Stimulated activated CD4-positive, alpha-beta T cell treated with anti-CD3 and anti-CD28 coated beads, Interleukin-15, amount 100 ng/mL, for 48 hours (primary cell): ENCODE measurements at places on chromosomes 3 and 15.

DNA sequence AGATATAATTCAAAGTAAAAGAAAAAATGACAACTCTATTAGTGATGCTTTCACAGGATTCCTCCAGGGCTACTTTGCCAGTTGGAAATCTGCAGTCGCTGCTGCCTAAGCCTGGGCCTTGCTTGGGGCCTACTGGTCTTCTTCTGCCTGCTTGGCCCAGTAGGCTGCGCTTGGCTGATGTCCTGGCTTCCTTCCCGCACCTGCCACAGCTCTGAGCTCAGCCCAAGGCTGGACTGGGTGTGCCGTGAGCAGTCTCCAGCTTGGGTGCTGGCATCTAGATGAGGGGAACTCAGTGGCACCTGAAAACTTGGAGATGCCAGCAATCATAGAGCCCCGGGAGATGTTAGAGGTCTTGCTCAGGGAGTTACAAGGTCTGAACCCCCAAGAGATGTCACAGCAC is 108.3 kb downstream of the BCHE start:
- no peak for DNase-seq

DNA sequence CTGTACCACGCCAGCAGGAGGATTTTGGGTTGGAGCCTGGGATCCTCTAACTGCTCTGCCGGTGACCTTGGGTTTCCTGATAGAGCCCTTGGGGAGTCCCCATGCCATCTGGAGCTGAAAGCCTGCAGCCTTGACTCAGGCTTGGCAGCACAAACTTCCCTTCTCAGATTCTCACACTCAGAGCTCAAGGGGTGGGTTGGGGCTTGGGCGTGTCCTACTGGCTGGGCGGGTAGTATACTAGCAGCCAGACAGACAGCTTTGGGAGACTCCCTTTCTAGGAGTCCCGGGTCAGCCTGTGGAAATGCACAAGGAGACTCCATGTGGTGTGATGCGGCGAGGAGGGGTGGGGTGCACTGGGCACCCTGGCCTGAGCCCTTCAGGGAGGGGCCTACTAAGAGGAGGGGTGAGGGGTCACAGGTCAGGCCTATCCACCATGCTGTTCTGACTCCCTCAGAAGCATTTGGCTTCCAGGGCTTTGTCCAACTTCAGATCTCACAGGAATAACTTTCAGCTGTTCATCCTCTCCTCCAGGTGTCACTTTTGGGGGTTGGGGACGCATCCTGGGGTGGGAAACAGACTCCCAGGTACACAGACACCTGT is 21.6 kb upstream of the PLXNA1 start:
- no peak for DNase-seq

- DNase-seq = no peak
Observed at GRCh38 chr15:40754574-40754882, 526 bp downstream of the RMDN3 start.

DNA sequence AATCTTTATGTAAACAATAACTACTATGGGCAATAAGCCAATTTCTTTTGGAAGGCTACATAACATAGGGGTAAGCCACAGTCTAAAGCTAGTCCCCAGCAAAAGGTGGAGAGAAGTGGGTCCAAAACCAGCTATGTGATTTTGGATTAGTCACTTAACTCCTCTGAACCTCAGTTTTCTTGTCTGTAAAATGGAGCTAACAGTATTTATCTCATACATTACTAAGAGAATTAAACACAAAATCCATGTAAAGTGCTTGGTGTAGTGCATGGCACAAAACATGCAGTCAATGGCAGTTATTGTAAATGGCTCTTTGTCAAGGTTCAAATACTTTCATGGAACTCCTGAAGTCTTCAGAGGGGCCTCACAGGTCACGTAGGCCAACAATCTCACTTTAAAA is 13.3 kb downstream of the RFT1 start:
- no peak for DNase-seq

DNA sequence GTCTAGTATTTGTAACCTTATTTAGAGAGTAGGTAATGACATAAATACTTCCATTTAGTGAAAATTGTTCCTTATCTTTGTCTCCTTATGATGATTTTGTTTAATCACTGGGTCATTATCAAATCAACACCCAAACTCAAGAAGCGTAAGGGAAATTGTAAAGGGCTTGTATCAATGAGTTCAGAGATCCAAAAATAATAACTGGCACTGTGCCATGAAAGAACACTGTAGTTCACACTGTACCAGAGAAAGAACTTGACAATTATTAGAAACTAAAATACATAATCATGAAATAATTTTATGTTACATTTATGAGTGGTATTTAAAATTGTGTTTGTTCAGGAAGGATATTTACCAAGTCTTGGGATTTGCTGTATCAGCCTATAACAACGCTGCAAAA is 895.4 kb downstream of the FHIT start:
- DNase-seq = no peak

GRCh38 chr3:55468251-55468650 is 18.9 kb downstream of the WNT5A start:
- DNase-seq = no peak

GRCh38 chr15:50235794-50236193 is 29.7 kb downstream of the HDC start:
- DNase-seq = no peak

GRCh38 chr3:143158014-143158988 is 38.7 kb downstream of the CHST2 start:
- DNase-seq = no peak

- DNase-seq = no peak
Observed at GRCh38 chr3:15978801-15979200, 181.0 kb upstream of the ANKRD28 start.

- DNase-seq = no peak
Observed at GRCh38 chr3:104291437-104291851, 1075.3 kb upstream of the ALCAM start.

DNA sequence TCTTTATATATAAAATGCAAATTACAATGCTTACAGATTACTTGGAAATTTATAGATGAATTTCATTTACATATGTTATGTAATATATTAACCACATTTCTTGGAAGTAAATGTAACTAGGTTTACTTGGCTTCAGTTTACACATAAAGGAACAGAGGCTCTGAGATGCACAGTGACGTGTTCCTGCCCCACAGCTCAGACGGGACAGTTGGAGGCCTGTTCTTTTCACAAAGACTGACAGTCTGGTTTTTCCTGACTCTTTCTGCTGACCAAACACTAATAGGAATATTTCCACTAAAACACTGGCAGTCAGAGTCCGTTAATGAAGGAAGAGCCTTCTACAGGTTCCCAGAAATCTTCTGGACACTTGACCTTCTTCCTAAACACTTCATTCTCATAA is 336.1 kb downstream of the MFSD1 start:
- no peak for DNase-seq

DNA sequence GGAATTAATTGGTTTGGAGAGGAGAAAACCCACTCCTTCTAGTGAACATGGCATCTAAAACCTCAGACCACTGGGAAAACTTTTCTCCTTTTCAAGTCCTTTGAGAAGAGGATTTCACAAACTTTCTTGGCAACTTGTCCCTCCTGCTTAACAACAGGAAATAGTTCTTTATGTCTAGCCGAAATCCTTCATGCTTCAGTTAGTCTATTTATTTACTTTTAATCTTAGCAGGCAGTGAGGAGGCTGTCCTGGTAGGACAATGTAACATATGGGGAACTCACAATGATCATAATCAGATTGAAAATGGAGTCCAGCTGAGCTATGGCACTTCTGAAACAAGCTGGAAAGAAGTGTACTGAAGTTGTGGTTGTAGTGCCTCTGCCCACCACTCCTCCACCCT is 50.6 kb downstream of the KY start:
- DNase-seq = no peak

GRCh38 chr3:123283074-123283473 is 81.3 kb downstream of the SEC22A start:
- no peak for DNase-seq

DNA sequence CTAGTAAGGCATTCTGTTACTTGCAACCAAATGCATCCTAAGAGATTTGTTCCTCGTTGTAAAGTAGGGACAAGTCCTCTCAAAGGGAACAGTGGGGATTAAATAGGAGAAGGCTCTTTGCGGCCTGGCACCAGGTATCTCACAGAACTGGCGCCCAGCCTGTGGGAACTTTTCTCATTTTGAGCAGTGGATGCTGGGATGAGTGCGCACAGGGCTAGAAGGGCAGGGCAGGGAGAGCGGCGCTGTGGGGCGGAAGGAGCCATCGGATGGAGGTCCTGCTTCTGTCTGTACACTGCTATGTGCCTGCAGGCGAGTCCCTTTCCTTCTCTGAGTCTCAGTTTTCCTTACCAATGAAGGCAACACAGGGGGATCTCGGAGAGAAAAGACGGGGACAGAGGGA is 50.6 kb downstream of the WNT7A start:
- DNase-seq = no peak

- no peak for DNase-seq
Observed at GRCh38 chr3:131901686-131902085, 133.1 kb downstream of the CPNE4 start.

GRCh38 chr3:2148561-2149340 is 50.1 kb downstream of the CNTN4 start:
- no peak for DNase-seq

DNA sequence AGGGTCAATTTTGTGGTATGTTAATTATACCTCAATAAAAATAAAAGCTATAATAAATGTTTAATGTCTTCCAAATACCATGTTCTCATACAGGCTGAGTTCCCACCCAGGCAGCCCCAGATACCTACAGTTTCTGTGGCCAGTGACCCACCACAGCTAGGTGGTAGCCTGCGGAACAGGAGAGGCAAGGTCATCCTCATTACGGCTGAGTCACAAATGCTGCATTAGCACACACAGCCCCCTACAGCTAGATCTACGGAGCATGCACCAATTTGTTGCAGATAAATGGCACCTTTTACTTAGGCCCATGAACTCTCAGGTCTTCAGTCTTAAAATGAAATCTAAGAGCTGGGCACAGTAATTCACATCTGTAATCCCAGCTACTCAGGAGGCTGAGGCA is 5.1 kb downstream of the SPATA12 start:
- DNase-seq = no peak

GRCh38 chr3:34213478-34213877 is 415.0 kb downstream of the PDCD6IP start:
- no peak for DNase-seq

- DNase-seq = no peak
Observed at GRCh38 chr15:29437888-29438702, 168.5 kb upstream of the NSMCE3 start.

GRCh38 chr3:16460273-16460672 is 53.2 kb downstream of the RFTN1 start:
- no peak for DNase-seq

- DNase-seq = no peak
Observed at GRCh38 chr15:83299462-83299861, 15.0 kb upstream of the BNC1 start.

DNA sequence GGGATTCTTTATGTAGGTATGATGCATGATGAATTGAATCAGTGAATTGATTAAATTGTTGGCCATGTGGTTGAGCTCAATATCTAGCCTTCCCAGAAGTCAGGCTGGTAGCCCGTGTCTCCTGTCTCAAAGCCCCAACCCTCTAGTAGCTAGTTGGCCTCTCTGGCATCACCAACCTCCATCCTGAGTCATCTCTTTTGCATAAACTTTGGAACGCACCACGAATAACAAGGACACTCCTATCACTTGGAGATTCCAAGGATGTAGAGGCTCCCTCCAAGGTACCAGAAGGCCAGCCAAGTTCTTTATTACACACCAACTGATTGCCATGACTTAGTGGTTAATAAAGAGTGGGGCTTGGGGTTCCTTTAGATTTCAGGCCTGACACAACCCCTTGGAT is 148.4 kb downstream of the APBA2 start:
- no peak for DNase-seq
